Foreskin keratinocyte (primary cell): ENCODE measurements at places on chromosomes 2 and 18. TPM values are rescaled to one million over a fixed set of nuclear protein-coding genes. Genes with fewer than 3 reads are reported as not detected.

ARHGAP25 gene
- total RNA-seq = 17.5 and 19.6 TPM in 2 replicates

L3MBTL4 gene
- 0.68 and 1.0 TPM in 2 replicates for total RNA-seq

MARCO gene
- total RNA-seq = 0.11 and 0.14 TPM in 2 replicates

SERPINB7 gene
- total RNA-seq = 155 and 190 TPM in 2 replicates

DYTN gene
- not detected in 2 replicates for total RNA-seq

FAHD2B gene
- 8.4 and 11.0 TPM in 2 replicates for total RNA-seq

C2orf66 gene
- total RNA-seq = 0.14 TPM in 2 replicates

SPP2 gene
- not detected in 2 replicates for total RNA-seq

ASB18 gene
- total RNA-seq = not detected in 2 replicates

GRP gene
- total RNA-seq = not detected in 2 replicates

SIX3 gene
- total RNA-seq = not detected in 2 replicates

IL36B gene
- not detected in 2 replicates for total RNA-seq

MYO7B gene
- 0.07 TPM in 1 of 2 replicates, not detected in the other for total RNA-seq

CNTNAP5 gene
- not detected in 2 replicates for total RNA-seq

PRR30 gene
- not detected in 2 replicates for total RNA-seq

UGT1A1 gene
- 0.14 and 0.31 TPM in 2 replicates for total RNA-seq

ANKAR gene
- total RNA-seq = 1.3 and 1.5 TPM in 2 replicates

TBC1D8 gene
- 7.4 and 8.3 TPM in 2 replicates for total RNA-seq

RNF144A gene
- total RNA-seq = 6.5 and 7.5 TPM in 2 replicates

MYL12A gene
- total RNA-seq = 549 and 551 TPM in 2 replicates

GPBAR1 gene
- 0.14 and 0.18 TPM in 2 replicates for total RNA-seq

IL18RAP gene
- not detected in 2 replicates for total RNA-seq

MALL gene
- 76.8 and 94.5 TPM in 2 replicates for total RNA-seq

RAPGEF4 gene
- total RNA-seq = 1.1 and 1.3 TPM in 2 replicates

SKOR2 gene
- not detected in 2 replicates for total RNA-seq

ANKRD30BL gene
- not detected in 2 replicates for total RNA-seq

PDCL3 gene
- total RNA-seq = 23.4 and 27.5 TPM in 2 replicates

UBXN2A gene
- total RNA-seq = 12.1 and 13.1 TPM in 2 replicates
